Activated B cell treated with CpG ODN at 0.5 μM for 24 hours (primary cell): ENCODE measurements at places on chromosomes 11 and 22. TPM values are rescaled to one million over a fixed set of nuclear protein-coding genes. Genes with fewer than 3 reads are reported as not detected.
A peak's percentile ranks its signal among the peaks of the same experiment; 100 is the strongest.

DNA sequence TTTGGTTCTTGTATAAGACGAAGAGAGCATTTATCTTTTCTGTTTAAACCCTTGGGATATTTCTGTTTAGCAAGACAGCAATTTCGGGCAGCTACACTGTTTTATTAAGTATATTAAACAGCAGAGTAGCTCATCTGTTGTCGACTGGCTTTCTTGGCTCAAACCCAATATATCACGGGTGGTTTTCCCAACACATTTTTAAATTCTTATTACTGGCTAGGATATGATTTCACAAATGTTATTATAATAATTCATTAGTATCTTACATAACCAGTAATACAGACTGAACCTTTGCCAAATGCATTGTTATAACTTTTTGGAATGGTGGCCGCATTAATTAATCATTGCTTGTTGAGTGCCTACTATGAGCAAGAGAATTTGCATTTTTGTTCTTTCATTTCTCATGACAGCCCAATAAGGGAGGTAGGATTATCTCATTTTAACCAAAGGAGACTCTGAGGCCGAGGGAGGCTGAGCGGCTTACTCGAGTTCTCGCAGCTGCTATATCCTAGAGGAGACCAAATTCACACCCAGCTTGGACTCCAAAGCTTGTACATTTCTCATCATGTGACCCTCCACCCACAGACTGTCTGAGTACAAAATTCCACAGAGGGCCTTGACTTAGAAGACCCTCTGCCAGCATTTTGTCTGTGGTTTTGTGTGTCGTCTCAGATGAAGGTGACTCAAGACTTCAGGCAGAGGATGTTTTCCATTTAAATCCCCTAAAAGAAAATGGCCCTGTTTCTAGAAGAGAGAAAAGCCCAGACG, 304.9 kb downstream of the NTM start:
- no peak for DNase-seq
- H3K27me3 ChIP-seq = no peaks in the 10 kb centered on the region
- no peak overlapping the region for H3K27ac ChIP-seq

- no peaks in the 10 kb centered on the region for H3K27me3 ChIP-seq
- no peak overlapping the region for H3K4me3 ChIP-seq
- H3K27ac ChIP-seq = peak overlapping the region; percentile 5
Observed at GRCh38 chr22:40128989-40129388, 48.7 kb upstream of the TNRC6B start.

DNA sequence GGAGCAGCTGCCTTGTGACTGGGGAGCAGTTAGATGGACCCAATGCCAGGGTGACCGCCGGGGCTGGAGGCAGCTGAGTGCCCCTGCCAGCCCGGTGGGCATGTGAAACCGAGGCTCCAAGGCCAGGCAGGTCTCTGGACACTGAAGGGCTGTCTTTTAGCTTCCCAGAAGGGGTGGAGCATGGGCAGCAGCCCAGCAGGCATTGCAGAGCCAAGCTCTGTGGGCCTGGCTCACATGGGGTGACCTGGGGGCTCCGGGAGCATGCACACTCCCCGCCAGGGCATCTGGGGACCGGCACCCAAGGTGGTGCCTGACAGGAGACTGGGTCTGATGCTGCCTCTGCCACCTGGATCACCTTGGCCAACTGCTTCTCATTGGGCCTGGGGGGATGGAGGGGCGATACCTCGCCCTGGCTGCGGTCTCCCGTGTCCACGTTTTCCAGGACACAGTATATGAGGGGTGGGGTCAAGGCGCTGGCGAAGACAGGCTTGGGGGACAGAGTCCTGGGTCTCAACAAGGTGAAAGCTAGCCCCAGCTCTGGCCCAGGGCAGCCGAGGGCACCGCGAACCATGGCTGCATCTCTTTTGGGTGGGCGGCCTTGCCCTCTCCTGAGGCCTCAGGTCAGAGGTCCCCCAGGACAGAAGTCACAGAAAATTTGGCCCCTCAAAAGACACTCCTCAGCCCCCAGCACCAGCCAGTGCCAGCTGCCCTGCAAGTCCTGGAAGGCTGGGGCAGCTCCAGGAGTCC, 3.5 kb downstream of the INS start:
- no peaks in the 10 kb centered on the region for H3K36me3 ChIP-seq
- no peak overlapping the region for H3K4me3 ChIP-seq
- DNase-seq = no peak
- no peaks in the 10 kb centered on the region for H3K4me1 ChIP-seq
- no peaks in the 10 kb centered on the region for H3K27me3 ChIP-seq

DNA sequence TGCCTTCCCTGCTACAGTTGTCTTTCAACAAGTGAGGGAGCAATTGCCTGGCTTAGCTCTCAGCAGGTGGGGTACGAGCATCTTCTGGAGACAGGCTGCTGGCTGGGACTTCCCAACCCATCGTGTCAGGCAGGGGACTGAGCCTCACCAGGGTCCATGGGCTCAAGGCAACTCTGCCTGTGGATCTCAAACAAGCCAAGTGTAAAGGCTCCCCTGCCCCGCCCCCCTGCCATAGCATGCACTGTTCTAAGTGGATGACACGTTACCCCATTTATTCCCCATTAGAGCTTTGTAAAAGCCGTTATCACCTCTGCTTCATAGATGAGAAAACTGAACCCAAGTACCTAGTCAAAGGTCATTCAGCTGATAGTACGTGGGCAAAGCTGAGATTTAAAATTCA, 222.9 kb downstream of the NTM start:
- no peaks in the 10 kb centered on the region for H3K27me3 ChIP-seq
- H3K4me1 ChIP-seq = no peaks in the 10 kb centered on the region
- no peak overlapping the region for H3K27ac ChIP-seq
- no peak for DNase-seq
- no peaks in the 10 kb centered on the region for H3K36me3 ChIP-seq

GRCh38 chr11:128471138-128471661, 116.2 kb downstream of the ETS1 start:
- H3K4me1 ChIP-seq = peaks cover 100% of the 10 kb centered on the region
- peak overlapping the region; percentile 89 for H3K27ac ChIP-seq
- H3K27me3 ChIP-seq = no peaks in the 10 kb centered on the region
- peak overlapping the region; percentile 60 for H3K4me3 ChIP-seq
- peaks cover 89% of the 10 kb centered on the region for H3K36me3 ChIP-seq

KRTAP5-1 gene
- not detected in 2 replicates for total RNA-seq

PNPLA3 gene
- 0.33 TPM in 1 of 2 replicates, not detected in the other for total RNA-seq

OR4A5 gene
- total RNA-seq = not detected in 2 replicates

DNA sequence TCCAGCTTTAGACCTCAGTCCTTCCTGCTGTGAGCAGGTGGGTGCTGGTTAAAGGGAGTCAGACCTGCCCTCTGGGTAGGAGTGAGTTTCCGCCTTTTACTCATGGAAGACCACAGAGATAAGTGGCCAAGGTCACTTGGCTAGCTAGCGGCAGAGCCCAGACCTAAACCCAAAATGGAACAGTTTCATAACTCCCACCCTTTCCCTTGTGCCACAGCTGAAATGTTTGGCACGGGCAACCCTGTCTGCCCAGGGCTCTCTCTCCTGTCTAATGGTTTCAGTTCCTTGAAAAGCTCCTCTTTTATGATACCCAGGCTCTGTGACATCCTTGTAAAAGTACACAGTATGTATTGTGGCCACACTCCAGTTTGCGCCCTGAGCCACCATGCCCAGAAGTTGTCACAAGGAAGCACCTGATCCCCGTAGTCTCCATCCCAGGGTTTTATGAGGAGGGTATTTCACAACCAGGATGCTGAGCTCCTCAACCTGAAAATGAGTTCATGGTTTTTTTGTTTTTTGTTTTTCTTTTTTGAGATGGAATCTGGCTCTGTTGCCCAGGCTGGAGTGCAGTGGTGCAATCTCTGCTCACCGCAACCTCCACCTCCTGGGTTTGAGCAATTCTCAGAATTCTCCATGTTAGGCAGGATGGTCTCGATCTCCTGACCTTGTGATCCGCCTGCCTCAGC, 5.1 kb downstream of the MB start:
- H3K27ac ChIP-seq = no peak overlapping the region
- H3K4me3 ChIP-seq = no peak overlapping the region
- peaks cover 15% of the 10 kb centered on the region for H3K4me1 ChIP-seq
- H3K36me3 ChIP-seq = no peaks in the 10 kb centered on the region

MIOX gene
- total RNA-seq = 0.15 and 0.22 TPM in 2 replicates

DNA sequence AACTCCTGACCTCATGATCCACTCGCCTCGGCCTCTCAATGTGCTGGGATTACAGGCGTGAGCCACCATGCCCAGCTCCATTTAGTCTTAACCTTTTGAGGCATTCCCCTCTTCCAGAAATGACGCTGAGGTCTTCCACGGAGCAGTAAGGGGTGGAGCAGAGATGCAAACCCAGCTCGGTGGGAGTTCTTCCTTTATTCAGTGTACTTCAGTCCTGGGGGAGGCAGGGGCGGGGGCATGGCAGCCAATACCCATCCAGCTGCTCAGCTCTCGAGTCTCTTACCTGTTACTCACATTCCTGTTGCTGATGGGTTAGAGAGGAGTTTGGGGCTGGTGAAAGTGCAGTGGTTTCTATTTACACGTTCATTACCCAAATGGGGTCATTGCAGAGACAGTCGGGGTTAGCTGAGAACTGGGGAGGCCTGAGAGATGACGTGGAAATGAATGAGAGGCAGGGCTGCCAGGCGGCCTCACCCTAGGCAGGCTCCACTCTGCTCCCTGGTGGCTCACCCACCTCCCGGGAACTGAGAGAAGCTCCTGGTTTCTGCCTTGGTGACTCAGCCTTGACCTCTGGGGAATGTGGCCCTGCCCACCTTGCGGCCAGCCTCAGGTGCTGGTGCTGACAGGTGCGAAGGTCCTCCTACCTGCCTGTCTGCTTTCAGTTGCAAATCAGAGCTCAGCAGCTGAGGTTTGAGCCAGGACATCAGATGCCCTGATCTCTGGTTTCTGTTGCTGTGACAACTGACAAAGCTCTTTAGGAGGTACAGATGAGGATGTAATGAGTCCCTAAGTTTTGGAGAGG, 13.4 kb upstream of the ST14 start:
- no peak overlapping the region for H3K4me3 ChIP-seq
- H3K36me3 ChIP-seq = peaks cover 36% of the 10 kb centered on the region
- H3K27ac ChIP-seq = peak overlapping the region; percentile 80

- H3K4me1 ChIP-seq = peaks cover 70% of the 10 kb centered on the region
- DNase-seq = no peak
- H3K36me3 ChIP-seq = peaks cover 63% of the 10 kb centered on the region
- peak overlapping the region; percentile 61 for H3K27ac ChIP-seq
- H3K4me3 ChIP-seq = no peak overlapping the region
- no peaks in the 10 kb centered on the region for H3K27me3 ChIP-seq
Observed at GRCh38 chr22:40432157-40432556, 61.8 kb downstream of the SGSM3 start.

MAJIN gene
- 0.20 and 1.5 TPM in 2 replicates for total RNA-seq

DNA sequence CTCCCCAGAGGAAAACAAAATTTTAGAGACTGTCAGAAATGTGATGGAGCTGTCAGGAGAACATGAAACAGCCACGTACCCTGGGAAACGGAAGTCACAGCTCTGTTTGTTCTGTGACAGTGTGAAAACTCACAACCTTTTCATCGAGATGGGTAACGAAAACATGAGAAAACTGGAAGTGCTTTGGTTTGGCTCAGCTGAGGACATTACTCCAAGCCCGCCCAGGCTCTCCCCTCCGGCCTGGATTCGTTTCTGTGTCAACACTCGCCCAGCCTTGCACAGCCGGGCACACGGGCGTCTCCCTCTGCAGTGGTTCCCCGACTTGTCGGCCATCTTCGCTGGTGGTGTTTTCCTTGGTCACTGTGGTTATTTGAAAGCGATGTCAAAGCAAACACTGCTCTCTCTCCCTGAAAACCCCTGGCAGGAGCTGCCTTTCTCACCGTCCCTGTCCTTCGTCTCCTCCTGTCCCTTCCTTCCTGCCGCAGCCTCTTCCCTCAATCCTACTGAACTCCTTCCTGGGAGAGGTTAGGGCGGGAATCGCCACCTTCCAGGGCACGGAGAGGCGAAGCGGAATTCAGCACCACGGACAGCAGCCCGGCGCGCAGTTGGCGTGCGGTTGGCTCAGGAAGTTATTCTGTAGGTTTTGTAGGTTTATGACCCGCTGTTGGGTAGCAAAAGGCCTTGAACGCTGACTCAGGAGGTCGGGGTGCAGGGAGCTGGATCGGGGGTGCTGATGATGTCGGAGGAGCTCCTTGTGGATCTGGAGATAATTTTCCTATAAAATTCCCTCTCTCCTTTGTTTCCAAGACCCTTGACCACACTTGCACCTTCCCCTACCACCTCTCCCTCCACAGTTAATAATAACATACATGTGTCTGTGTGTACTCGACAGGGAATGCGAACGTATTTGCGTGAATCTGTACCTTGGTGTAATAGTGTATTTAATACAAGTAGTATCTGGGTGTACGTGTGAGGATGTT, 13.1 kb upstream of the RPS19BP1 start:
- peaks cover 50% of the 10 kb centered on the region for H3K27me3 ChIP-seq
- H3K4me3 ChIP-seq = no peak overlapping the region
- H3K36me3 ChIP-seq = no peaks in the 10 kb centered on the region
- DNase-seq = peak; percentile 39
- peaks cover 4% of the 10 kb centered on the region for H3K4me1 ChIP-seq
- no peak overlapping the region for H3K27ac ChIP-seq

HBD gene
- not detected in 2 replicates for total RNA-seq

GRCh38 chr22:24105631-24106030, 75.7 kb upstream of the SUSD2 start:
- no peak overlapping the region for H3K27ac ChIP-seq
- H3K27me3 ChIP-seq = no peaks in the 10 kb centered on the region
- DNase-seq = no peak
- H3K4me1 ChIP-seq = no peaks in the 10 kb centered on the region

LRRN4CL gene
- total RNA-seq = 0.13 and 0.17 TPM in 2 replicates

KCNQ1OT1 gene
- total RNA-seq = 0.88 and 1.2 TPM in 2 replicates

DNA sequence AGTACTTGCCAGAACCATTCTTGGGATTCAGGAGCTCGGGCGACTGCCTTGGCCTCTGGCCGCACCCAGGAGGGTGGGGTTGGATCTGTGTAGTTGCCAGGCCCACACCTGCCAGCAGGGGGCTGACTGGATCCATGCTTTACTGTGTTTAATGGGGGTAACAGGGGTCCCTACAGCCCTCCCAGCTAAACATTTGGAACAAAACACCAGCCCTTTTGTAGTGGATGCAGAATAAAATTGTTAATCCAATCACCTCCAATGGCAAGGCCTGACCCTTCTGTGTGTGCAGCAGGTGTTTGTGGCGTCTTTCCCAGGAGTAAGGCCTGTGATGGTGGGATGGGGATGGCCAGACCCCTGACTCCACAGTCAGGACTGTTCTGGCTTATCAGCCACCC, 22.5 kb downstream of the SUN2 start:
- H3K36me3 ChIP-seq = peaks cover 94% of the 10 kb centered on the region
- no peak overlapping the region for H3K4me3 ChIP-seq
- no peak for DNase-seq
- H3K4me1 ChIP-seq = peaks cover 26% of the 10 kb centered on the region
- peak overlapping the region; percentile 75 for H3K27ac ChIP-seq
- no peaks in the 10 kb centered on the region for H3K27me3 ChIP-seq

EXPH5 gene
- total RNA-seq = 0.27 and 0.29 TPM in 2 replicates

RAG2 gene
- total RNA-seq = not detected in 2 replicates

CRYBB2 gene
- total RNA-seq = not detected in 2 replicates

DNA sequence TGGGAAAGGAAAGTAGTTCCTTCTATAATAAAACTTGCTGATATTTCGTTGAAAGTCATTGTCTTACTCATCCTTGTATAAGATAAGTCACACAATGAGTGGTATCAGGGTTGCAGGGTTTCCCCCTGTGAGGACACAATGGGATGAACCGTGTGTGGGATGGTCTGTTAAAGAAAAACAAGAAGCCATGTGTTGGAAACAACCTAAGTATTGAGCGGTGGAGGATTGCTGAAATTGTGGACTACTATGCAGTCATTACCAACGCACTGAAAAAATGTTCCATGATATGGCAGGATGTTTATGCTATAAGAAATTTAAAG, 28.6 kb downstream of the PTPRJ start:
- DNase-seq = no peak
- H3K4me1 ChIP-seq = peaks cover 77% of the 10 kb centered on the region
- H3K27ac ChIP-seq = peak overlapping the region; percentile 35
- H3K27me3 ChIP-seq = no peaks in the 10 kb centered on the region
- H3K4me3 ChIP-seq = no peak overlapping the region
